Cerebellum (tissue), 4 donors: ENCODE measurements at places on chromosomes 4 and X.
A peak's percentile ranks its signal among the peaks of the same experiment; 100 is the strongest.

GRCh38 chrX:97126020-97126419 lies 242.3 kb downstream of the RPA4 start:
- no peak for DNase-seq

- no peak for DNase-seq
Observed at GRCh38 chr4:107853444-107854355, 29.0 kb downstream of the SGMS2 start.

GRCh38 chr4:169079942-169080827 lies 70.1 kb upstream of the CBR4 start:
- no peak for DNase-seq

GRCh38 chrX:17525762-17526555 lies 151.0 kb downstream of the NHS start:
- no peak for DNase-seq

DNA sequence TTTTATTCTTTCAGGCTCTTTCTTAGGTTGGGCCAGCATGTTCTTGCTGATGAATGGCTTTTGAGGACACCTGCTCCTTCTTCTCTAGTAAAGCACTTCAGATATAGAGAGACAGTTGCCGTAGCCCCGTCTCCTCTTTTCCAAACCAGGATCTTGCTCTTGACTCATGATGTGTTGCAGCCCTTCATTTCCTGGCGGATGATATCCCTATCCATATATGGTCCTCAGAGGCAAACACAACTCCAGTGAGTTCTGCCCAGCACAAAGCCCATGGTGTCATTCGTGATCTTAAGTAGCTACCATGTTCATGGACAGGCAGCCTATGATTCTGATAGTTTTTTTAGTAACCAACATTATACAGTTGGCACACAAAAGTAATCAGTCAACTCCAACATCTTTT lies 59.8 kb upstream of the ACSL1 start:
- DNase-seq = no peak

DNA sequence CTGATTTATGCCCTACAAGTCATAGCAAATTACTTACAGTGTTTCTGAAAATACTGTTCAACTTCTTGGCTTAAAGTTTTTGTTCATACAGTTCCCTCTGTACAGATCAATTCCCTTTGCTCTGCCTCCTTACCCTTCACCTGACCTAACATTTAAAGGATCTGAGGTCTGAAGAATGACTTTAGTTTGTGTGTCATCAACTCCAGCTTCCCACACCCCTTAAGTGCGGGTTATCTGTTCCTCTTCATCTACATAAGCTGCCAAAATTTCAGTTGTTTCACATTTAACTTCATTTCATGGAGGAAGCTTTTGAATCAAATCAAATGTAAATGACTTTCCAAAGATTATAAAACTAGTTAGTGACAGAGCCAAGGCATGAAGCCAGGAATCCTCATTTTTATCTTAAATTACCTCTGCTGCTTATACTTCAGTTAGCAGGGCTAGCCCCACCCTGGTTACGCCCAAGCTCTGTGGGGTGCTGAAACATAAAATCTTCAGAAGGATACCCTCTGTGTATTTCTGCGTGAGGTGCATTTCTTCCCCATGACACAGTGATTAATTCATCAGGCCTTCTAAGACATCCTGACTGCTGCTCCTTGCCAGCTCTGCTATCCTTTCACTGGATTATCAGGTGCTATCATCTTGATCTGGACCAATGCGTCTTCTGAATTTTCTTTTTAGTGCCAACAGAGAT lies 16.5 kb downstream of the CXCL1 start:
- DNase-seq = no peak

DNA sequence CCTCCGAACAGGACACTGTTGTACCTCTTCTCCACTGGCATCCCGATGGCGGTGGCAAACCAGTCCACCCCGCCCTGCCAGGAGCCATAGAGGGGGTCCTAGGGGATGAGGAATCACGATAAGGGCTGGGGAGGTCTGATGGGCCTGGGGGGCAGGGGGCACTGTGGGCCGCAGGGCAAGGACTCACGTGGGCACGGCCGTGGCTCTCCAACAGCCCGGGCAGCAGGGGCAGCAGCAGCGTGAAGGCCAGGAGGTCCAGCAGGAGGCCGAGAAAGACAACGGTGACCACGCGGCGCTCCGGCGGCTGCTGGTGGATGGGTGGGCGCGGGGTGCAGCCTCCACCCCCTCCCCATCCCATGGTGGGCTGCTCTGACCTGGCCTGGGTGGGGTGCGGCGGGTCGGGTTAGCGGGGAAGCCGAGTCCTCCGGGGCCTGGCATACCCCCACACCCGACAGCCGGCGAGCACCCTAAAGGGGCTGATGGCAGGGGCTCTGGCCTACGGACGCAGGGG lies 29.6 kb downstream of the NOP14 start:
- no peak for DNase-seq

GRCh38 chr4:15744016-15744545 lies 34.0 kb upstream of the CD38 start:
- DNase-seq = no peak

DNA sequence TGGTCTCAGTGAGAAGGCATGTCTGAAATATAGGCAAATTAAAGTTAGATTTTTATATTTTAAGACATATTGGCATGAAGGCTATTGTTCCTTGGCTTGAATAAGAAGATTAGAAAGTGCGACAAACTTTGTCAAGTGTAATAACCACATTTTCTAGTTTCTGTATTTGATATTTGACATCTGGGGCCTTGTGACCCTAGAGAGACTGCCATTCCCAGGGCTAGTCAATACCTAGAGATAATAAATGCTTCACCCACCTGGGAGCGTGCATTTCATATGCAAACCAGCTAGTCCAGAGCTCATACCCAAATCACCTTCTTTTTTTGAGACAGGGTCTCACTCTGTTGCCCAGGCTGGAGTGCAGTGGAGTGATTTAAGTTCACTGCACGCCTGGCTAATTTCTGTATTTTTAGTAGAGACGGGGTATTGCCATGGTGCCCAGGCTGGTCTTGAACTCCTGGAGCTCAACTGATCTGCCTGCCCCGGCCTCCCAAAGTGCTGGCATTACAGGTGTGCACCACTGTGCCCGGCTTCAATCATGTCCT lies 62.6 kb downstream of the COQ2 start:
- no peak for DNase-seq

DNA sequence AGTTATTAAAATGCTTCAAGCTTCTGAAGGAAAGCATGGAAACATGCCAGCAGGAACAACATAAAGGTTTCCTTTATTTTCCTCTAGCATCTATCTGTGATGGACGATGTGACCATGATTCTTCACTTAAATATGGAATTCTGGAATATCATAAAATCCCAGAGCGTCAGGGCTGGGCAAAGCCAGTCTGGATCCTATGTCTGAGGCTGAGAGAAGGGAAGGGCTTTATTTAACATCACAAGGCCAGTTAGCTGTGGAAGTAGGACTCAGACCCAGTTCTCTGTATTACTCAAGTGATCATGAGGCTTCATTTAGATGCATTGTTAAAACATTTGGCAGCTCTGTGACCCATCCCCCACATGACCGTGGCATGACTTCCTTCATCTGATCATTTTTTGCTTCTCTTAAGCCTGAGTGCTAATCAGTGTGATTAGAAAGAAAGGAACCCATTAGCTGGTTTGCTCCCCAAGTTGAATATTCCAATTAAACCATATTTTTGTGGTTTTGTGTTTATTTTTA lies 40.9 kb upstream of the EOLA2 start:
- DNase-seq = no peak

DNA sequence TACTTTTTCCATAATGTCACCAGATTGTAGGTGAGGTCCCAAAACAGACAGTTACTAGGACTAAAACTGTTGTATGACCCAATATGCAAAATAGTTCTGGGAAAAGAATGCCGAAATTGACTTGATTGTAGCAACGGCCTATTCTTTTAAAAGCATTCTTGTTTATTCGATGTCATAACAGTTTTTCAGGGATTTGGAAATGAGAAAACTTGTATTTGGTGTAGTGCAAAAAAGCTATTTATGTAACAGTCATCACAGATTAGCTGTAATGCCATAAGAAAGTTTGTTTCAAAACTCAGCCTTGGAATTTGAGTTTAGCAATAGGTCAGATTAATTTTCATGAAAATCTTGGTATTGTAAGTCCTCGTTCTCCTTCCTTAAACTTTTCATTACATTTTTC lies 69.2 kb upstream of the DIAPH2 start:
- no peak for DNase-seq

GRCh38 chr4:38184404-38184803 lies 224.2 kb downstream of the PTTG2 start:
- DNase-seq = no peak

DNA sequence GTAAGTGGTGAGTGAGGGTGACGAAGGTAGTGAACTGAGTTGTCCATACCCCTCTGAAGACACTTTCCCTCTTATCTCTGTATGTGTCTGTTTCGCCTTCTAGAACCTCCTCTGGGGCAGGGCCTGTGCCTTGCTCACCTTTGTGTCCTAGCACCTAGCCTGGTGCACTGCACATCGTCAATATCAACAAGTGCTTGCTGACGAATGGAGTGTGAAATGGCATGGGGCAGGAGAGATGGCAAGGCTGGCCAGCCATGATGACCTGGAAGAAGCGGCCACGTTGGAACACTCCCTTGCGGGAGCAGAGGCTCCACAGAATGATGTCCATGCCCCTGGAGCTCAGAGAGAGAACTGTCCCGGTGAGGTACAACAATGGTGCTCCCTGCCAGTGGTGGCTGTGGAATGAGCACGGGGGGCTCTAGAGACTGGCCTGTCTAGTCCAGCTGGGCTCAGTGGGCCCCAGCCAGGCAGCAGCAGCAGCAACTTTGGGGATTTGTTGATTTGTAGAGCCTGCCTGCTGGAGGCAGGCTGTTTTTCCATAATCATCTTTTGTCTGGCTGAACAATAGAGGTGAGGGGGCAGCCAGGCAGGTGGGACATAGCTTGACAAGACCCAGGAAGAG lies 112.2 kb upstream of the PJA1 start:
- DNase-seq = no peak

DNA sequence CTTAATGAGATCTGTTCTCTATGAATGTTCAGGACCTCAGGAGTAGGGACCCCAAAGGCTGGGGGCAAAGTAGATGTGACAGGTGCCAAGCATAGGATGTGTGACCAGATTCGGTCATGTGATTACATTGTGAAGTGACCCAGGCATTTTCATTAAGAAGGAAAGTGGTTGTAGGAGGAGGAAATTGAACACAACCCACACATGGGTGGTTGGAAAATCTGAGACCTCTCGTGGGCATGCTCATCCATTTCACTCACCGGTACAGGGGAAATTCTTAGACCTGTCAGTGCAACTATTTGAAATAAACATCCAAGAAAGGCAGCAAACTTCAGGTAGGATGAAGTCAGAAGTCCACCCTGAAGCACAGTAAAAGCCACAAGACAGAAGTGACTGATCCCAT lies 43.5 kb upstream of the CD99 start:
- DNase-seq = no peak

- DNase-seq = no peak
Observed at GRCh38 chr4:154998284-154998683, 210.2 kb upstream of the NPY2R start.

DNA sequence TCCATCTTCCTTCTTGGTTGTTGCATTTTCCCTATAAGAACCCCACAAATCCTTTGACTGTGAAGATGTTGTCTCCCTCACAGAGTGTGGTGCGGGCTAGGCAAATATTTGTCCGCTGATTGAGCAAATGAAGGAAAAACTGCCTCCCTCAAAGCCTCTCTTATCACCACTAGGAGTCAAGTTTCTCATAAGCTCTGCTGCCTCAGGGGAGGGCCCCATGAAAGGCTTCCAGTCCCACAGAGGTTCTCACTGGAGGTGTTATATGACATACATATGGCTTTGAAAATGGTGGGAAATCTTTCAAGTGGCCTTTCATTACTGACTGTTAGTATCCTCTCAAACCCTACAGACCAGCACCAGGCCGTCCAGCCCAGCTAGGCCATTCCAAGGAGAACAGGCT lies 9.3 kb downstream of the VGLL1 start:
- no peak for DNase-seq

- no peak for DNase-seq
Observed at GRCh38 chr4:77025643-77026321, 50.0 kb downstream of the CCNI start.

DNA sequence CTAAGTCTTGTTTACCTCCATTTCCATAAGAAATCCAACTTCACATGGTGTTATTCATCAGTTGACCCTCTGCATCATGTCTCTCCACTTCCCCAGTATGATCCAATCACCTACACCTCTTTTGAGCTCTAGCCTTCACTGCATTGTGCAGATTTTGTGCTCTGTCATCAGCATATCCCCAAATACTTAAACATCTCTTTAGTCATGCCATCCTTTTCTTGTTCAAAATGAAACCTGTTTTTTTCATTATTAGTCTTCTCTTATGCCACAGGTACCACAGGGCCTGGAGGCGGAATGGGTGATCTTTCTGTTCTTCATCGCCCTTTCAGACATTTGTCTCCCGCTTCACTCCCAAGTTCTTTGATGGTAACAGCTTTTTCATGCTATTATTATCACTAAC lies 382.7 kb upstream of the GALNTL6 start:
- no peak for DNase-seq

GRCh38 chr4:83170952-83171399 lies 56.4 kb upstream of the PLAC8 start:
- no peak for DNase-seq

- DNase-seq = no peak
Observed at GRCh38 chr4:38025665-38026064, 65.5 kb downstream of the PTTG2 start.

DNA sequence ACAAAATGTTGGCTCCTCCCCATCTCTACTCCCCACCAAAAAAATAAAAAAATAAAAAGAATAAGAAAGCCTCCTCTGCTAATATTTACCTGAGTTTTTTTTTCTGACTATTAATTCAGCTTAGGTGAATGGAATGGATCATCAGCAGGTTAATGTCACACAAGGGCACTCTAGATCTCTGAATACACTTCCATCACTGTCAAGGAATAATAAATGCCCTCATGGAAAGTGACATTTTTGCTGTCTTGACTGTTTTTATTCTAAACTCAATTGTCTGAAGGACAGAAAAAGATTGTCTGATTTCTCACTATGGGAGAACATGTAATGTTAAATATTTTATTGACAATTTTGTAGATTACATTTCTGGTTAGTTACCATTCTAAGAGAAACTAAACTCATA lies 30.4 kb upstream of the TLL1 start:
- DNase-seq = no peak

DNA sequence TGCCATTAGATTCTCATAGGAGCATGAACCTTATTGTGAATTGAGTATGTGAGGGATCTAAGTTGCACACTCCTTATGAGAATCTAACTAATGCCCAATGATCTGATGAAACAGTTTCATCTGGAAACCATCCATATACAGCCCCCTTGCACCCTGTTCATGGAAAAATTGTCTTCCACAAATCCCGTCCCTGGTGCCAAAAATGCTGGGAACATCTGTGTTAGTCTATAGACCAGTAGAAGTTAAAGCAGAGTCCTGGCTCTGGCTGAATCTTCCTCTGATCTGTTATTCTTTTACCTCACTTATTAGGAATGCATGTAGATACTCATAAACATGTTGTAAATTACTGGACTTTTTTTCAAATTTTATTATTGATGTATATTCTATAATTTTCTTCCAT lies 29.2 kb downstream of the SULT1B1 start:
- no peak for DNase-seq

GRCh38 chr4:39716356-39716755 lies 18.4 kb downstream of the UBE2K start:
- DNase-seq = no peak

- no peak for DNase-seq
Observed at GRCh38 chr4:78707793-78708192, 68.4 kb upstream of the BMP2K start.

- no peak for DNase-seq
Observed at GRCh38 chrX:45781901-45782553, 581.4 kb upstream of the DIPK2B start.

- peak; percentile 53 for DNase-seq
Observed at GRCh38 chr4:56468097-56468422, 643 bp downstream of the SRP72 start.
